ENCODE measurements at places on chromosomes 6 and 20.
A peak's percentile ranks its signal among the peaks of the same experiment; 100 is the strongest.

DNA sequence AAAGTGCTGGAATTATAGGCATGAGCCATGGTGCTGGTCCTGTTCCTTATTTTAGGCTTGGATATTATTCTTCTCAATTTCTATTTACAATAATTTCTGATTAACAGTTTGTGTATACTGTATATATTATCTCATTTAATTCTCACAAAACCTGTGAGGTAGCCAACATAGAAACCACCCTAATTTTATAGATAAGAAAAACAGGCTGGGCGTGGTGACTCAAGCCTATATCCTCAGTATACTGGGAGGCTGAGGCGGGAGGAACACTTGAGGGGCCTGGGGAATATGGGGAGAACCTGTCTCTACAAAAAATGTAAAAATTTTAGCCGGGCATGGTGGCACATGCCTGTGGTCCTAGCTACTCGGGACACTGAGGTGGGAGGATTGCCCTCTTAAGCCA is 3.8 kb upstream of the AFG1L start:
- DNase-seq, result no peak

DNA sequence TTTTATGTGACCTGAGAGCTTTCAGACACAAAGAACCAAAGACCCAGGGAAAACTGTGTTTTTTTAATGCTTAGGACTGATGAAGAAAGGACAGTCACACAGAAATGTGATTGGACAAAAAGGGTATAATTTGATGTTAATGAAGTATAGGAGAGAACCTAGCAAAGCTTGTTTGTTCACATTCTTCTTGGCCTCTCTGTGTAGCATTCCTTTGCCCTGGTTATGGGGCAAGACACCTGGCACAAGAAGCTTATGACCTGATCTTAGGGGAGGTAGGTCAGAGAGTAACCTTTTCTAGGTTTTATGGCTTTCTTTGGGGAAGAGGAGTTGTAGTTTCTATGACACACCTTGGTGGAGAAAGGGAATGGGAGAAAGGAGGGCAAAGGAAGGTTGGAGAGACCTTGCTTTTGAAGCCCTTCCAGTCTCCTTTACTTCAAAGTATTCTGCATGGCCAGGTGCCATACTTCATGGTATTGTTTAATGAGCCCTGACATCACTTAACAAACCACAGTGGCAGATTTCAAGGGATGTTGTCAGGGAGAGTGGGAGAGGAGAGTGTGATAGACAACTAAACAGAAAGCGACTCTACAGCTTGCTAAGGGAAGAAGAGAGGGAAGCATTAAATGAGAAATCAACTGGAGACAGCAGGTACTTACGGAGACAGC is 701.8 kb upstream of the FLRT3 start:
- DNase-seq, result no peak

DNA sequence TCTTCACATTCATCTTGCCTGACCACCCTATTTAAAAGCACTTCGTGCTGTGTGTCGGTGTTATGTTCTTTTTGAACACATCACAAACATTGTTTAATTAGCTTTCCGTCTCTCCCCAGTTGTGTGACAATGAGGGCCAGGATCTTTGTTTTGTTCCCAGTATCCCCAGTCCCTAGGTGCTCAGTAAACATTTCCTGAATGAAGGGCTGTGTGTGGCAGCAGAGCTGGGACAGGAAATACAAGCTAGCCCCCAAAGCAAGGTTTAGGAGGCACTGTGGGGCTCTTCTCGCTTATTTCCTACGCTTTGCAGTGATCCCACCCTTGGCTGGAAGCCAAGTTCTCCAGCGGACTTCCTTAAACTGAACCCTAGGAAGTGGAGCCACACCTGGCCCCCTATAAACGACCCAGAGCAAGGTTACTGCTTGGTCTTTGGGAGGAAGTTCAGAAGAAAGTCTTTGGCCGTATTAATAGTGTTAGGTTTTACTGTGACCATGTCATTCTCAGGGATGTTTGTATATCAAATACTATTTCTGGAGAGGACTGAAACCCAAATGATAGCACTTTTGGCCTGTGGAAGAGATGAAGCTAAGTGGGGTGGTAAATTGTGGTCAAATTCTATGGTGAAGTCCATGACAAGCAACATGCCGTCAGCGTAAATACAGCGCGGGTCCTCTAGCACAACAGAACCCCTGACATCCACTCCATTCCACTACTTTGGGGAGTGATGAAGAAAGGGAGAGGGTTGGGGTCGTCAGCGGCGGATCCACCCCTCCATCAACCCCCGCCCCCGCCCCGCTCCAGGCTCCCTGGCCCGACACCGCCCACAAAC is 570 bp upstream of the FANCE start:
- no peak for DNase-seq

DNA sequence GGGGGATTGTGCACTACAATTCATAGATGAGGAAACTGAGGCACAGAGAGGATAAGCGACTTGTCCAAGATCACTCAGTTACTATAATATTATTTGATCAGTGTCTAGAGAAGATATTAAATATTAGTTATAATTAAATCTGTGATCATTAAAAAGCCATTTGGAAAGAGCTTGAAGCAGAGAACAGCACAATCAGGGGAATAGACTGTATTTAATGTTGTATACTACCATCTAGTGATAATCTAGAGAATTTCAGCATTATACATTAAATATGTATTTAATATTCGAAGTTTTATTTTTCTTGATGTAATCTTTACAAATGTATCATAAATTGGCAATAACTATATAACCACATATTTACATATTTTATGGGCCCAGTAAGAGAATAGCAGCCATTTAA is 20.1 kb upstream of the MTCL3 start:
- peak; percentile 55 for DNase-seq

GRCh38 chr6:152161501-152161900 is 354.0 kb downstream of the ESR1 start:
- DNase-seq, result no peak

- no peak for DNase-seq
These were observed 50.0 kb downstream of the SOBP start for GRCh38 chr6:107539849-107540464.

- no peak for DNase-seq
These were observed 117.3 kb downstream of the SMLR1 start for GRCh38 chr6:130944486-130944885.

- DNase-seq, result no peak
These were observed 18.3 kb upstream of the CITED2 start for GRCh38 chr6:139392794-139393193.

GRCh38 chr20:6333110-6333509 is 210.3 kb upstream of the FERMT1 start:
- no peak for DNase-seq

DNA sequence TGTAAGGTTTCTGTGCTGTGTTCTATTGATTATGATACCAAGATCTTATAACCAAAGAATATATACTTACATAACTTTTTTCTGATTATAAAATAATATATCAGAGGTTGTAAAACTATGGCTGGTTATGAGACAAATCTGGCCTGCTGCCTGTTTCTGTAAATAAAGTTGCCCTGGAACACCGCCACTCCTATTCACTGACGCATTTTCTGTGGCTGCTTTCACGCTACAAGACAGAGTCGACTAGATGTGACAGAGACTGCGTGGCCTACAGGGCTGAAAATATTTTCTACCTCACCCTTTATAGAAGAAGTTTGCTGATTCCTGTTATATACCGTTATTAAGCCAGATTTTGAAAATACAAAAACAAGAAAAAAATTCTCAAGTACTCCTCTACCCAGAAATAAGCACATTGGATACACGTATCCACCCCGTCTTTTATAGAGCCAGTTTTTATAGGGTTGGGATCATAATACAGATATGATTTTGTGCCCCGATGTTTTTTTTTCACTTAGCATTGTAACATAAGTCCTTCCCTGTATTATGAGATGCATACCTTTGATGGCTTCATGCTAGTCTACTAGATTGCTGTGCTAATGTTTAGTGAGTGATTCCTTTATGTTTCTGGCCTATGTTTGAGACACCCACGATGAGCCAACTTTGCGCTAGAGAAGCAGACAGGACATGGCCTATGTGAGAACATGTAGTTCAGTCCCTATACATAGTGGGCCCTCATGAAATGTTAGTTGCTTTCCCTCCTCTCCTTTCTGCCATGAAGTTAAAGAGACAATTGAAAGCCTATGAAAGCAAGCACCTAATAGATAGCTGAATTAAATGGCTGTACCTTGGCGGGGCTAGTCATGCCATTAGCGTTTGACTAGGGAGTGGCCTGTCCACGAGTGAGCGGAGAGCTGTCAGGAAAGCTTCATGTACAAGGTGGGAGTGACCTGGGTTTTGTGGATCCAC is 98.1 kb upstream of the KCNK16 start:
- no peak for DNase-seq

DNA sequence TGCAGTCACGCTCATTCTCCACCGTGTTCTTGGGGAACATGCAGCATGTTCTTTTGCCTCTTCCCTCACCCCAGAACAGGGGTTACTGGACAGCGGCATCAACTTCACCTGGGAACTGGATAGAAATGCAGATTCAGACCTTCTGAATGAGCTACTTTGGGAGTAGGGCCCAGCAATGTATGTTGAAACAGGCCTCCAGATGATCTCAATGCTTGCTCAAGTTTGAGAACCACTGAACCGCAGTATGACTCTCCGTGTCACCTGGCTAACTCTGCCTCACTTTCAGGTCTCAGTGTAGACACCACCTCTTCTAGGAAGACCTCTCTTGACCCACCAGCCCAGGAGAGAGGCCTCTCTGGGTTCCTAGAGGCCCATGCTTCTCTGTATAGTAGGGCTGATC is 4.9 kb downstream of the TRIB3 start:
- no peak for DNase-seq

GRCh38 chr6:11731423-11731822 is 47.2 kb downstream of the ADTRP start:
- no peak for DNase-seq

DNA sequence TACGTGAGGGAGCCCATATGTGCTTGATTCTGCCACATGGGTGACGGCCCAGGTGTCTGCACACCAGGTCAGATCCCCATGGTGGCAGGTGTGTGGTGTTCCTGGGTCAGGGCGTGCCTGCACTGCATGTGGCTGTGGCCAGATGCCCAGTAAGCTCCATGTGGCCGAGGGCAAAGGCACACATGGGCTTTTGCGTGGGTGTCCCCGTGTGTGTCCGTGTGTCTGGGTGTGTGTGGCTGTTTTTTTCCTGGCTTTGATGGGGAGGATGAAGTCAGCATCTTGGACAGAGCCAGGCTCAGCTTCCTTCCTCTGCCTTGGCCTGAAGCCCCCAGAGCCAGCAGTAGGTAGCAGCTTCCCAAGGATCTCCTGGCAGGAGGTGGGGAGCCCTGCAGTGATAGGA is 1.5 kb upstream of the TNXB start:
- DNase-seq, result no peak

DNA sequence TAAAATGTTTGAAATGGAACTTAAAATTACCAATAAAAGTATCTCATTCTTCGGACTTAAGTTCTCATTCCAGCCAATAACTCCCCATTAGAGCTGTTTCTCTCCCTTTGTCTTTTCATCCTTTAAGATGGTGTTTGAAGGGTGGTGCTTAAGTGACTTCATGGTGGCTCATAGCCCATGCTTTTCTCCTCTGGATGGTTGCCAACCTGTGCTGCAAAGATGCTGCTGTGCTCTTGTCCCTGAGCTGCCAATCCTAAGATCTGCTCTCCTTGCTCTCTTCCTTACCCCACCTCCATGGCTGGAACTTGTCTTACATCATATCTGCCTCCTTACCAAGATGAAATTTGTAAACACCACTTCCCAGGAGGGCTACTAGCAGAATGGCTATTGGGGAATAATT is 31.6 kb upstream of the PNRC1 start:
- no peak for DNase-seq

GRCh38 chr6:40171343-40171742 is 237.1 kb upstream of the MOCS1 start:
- DNase-seq, result no peak

- DNase-seq, result no peak
These were observed 54.7 kb downstream of the VEGFA start for GRCh38 chr6:43824703-43825064.

GRCh38 chr20:47568019-47568418 is 66.3 kb downstream of the NCOA3 start:
- DNase-seq, result no peak

GRCh38 chr6:142300758-142301650 is 803 bp upstream of the ADGRG6 start:
- no peak for DNase-seq

DNA sequence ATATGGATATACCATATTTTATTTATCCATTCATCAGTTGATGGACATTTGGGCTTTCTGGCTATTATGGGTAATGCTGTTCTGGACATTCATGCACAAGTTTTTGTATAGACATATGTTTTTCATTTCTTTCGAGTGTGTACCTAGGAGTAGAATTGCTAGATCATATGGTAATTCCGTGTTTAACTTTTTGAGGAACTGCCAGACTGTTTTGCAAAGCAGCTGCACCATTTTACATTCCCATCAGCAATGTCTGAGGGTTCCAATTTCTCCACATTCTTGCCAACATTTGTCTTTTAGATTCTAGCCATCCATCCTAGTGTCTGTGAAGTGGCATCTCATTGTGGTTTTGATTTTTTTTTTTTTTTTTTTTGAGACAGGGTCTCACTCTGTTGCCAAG is 20.8 kb downstream of the SRC start:
- DNase-seq, result no peak

DNA sequence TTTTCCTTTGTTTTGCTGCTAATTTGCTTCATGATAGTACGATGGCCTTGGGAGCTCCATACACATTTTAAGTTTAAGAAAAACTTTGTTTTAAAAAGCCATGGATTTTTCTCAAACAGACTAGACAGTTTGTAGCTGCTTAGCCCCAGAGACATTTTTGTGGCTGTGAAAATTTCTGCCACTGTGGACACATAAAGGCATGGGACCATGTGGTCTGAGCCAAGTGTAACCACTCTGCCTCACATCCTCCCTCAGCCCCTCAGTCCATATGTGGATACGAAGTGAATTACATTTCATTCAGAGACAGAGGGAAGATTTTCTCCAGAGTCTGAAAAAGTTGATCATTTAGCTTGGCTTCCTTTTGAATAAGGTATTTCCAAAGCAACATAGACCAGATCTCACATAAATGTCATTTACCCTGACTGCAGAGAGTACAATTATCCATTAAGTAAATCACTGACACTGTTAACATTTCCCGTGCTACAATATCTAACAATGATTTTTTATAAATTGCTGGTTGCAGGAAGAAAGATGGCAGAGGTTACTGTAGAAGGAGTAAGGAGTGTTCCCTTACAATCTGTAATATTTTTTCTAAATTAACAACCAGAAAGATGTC is 87.4 kb downstream of the GJA1 start:
- DNase-seq, result no peak

GRCh38 chr20:60727425-60727824 is 524.6 kb upstream of the CDH4 start:
- DNase-seq, result no peak

DNA sequence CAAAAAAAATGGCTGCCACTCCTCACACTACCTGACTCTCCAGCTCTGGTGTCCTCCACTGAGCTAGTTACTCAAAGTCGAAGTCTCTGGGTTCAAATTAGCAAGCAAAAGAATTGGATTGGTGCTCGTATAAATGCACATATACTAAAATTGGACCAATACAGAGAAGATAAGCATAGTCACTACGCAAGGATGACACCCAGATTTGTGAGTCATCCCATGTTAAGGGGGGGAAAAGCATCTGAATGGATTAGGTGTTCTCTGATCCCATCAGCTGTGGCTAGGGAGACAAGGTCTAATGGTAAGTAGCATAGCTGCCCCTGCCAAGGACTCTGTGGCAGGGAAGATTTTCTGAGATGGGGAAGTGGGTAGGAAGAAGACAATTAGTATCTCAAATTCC is 18.3 kb upstream of the AMD1 start:
- DNase-seq, result no peak

All from cerebellum (tissue), 4 donors.